Amniotic stem cell (primary cell): ENCODE measurements at places on chromosomes 11 and 22.

- no peak for DNase-seq
These were observed 218.6 kb downstream of the NAV2 start for GRCh38 chr11:19931141-19931770.

- no peak for DNase-seq
These were observed 70.9 kb downstream of the PHF21B start for GRCh38 chr22:44938886-44939285.

DNA sequence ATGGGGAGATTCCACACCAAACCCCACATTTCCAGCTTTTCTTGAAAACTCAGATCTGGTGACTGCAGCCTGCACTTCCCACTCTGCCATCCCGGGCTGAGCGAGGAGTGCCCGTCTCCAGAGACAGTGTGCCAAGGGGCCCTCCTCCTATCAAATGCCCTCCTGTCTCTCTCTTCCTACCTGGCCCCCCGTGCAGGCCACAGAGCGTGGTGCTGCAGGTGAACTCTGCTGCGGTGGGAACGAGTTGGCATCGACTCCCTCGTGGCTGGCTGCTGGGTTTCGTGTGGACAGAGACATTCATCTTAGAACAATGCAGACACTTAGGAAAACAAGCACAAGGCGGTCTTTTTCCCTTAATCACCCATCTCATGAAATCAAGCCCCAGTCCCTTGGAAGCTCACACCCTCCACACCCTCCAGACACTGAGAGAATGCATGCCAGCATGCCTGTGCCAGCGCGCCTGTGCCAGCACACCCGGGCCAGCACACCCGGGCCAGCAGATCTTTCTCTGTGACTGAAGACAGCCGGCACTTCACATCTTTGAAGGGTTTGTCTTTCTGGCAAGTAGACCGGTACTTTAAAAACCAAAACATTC is 65.0 kb downstream of the PARVB start:
- no peak for DNase-seq

DNA sequence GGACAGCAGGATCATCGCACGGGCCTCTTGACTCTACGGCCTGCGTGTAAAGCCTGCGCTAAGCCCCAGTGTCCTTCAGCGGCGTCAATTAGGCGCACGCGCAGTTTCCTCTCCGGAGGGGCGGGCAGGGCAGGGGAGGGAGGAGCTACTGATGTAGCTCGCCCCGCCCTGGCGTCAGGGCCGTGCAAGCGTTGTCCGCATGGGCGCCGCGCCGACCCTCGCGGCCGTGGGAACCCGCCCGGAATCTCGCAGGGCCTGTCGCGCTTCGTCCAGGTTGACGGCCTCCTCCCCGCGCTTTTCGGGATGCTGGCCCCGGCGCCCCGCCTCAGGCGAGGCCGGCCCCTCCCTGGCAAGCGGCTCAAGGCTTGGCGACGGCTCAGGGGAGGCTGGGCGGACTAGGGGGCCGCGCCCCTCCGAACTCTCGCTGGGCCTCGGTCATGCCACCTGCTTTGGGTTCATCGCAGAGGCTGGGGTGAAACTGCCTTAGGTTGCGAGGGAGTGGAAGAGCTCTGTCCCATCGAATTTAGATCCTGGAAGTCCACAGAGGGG is 61.1 kb downstream of the ST3GAL4 start:
- DNase-seq: no peak

DNA sequence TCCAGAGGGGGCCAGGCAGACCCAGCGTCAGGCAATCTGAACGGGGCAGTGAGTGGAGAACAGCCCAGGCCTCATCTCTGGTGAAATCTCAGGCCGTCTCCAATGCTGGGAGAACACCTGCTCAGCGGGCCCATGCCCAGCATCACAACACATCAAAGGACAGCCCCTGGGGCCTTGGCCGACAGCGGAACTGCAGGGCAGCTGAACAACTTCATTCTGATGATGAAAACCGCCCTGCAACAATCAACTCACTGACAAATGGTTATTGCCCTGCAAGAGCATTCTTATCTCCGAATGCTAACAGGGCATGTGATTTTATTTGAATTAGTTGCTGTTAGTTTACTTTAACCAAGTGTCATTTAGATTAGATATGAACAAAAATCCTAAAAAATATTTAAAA is 14.6 kb downstream of the CELSR1 start:
- DNase-seq: no peak

- DNase-seq: no peak
These were observed 63.0 kb downstream of the P4HA3 start for GRCh38 chr11:74248469-74248868.

- peak; percentile 19 for DNase-seq
These were observed at the start of gene SEC14L2 for GRCh38 chr22:30396871-30397655. SEC14L2 (plus strand) TSS chr22:30397018; CDS start chr22:30397117, 99 bp downstream.

- peak; percentile 24 for DNase-seq
These were observed 731.5 kb downstream of the NTM start for GRCh38 chr11:132101881-132102280.

DNA sequence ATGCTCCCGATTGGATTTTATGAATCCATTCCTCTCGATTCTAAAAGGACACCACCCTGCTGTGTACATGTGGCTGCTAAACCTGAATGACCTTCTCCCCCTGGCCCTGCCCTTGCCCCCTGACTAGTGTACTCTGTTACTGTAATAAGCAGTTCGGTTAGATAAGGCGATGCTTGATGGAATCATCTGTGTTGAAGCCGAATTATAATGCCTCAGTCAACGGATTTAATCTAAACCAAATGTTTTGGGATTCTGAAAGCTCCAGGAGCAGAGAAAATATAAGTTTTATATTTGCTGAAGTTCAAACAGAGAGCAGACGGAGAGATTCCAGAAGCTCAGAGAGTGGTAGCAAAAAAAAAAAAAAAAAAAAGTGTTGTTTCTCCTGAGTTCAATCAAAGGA is 275.4 kb upstream of the MPPED2 start:
- DNase-seq: no peak

- DNase-seq: no peak
These were observed 22.6 kb downstream of the RTN4RL2 start for GRCh38 chr11:57482782-57483561.

DNA sequence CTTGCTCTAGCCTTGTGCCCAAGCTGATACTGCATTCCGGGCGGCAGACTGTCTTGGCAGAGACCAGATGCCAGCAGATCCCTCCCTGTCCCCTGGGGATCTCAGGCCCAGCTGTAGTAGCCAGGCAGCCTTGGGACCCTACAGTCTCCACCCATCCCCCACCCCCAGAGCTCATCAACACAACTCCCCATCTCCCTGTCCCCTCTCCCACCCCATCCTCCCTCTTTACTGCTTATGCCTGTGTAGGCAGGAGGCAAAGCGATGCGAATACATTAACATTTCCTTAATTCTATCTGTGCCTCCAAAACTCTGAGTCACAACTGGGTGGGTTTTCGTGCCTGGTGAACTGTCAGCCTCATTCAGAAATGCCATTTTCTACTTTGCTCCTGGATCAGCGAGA is 547.6 kb downstream of the BUD13 start:
- DNase-seq: no peak

GRCh38 chr11:92045301-92045700 is 179.3 kb upstream of the FAT3 start:
- no peak for DNase-seq

DNA sequence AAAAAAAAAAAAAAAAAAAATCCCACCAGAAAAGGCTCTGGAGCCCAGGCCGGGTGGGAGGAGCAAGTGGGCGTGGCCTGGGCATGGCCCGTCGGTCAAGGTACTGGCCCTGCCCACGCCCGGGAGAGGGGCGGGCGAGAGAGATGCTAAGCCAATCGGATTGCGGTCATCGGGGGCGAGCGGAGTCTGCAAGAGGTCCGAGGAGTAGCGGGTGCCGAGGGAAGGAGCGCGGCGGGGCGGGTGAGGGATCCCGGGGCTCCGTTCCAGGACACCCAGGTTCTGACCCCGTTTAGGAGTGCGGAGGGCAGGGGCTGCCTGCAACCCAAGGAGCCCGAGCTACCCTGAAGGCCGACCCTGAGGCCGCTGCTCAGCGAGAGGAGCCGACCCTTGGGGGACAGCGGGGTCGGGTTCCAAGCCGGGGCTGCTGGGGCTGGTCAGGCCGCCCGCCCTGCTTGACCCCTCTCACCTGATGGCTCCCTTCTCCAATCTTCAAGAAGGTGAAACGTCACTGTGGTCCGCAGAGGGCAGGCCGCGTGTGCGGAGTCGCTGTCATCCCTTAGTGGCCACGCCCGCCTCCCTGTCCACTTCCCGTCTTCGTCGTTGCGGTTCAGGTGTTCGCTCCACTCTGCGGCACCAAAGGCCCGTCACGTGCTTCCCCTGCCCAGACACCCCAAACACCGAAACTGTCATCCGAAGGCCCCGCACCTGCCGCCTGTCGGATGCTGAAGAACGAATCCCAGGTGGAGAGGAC is 11.1 kb upstream of the TAB1 start:
- DNase-seq: no peak

- no peak for DNase-seq
These were observed 19.8 kb upstream of the SLC29A2 start for GRCh38 chr11:66391322-66391721.

- no peak for DNase-seq
These were observed 2.1 kb upstream of the DGKZ start for GRCh38 chr11:46345131-46345597.

GRCh38 chr11:65496304-65497140 is 2.3 kb upstream of the MALAT1 start:
- no peak for DNase-seq

DNA sequence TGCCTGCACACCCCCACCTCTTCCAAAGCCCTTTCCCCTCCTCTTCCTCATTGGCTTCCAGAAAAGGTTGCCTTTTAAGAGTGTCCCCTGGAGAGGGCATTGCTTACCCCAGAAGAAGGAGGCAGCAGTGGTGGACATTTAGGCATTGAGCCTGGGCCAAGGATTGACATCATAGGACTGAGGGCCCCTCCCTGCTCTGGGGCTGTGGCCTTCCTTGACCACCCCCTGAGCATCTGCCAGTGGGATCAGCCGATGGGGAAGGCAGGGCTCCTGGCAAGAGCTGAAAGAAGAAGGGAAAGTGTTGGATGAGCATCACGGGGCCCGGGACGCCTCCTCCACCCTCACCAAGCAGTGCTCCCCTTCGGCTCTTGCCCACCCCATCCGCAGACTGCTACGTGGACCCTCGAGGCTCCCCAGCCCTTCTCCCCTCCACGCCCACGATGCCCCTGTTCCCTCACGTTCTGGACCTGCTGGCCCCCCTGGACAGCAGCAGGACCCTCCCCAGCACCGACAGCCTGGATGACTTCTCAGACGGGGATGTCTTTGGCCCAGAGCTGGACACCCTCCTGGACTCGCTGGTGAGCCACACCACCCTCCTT is 37.4 kb downstream of the ZC3H7B start:
- no peak for DNase-seq

- no peak for DNase-seq
These were observed 45.7 kb downstream of the DBX1 start for GRCh38 chr11:20114588-20114987.

- no peak for DNase-seq
These were observed 45.5 kb downstream of the ENDOD1 start for GRCh38 chr11:95135155-95135554.

DNA sequence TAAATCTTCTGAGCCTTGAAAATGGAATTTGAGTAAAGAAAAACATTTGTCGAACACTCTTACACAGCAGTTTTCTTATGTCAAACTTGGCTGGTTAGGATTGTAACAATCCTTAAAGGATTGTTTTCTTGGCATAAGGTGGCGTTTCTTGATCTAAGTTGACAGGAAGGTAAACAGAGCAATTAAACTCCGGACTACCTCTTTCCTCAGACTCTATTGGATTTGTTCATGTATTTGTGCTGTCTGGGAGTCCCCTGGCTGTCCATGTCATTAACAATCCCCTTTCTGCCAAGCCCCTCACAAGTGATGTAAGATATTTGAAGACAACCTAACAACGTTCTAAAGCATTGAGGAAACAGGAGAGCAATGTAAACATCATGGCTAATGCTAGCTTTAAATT is 222.5 kb upstream of the SNX19 start:
- no peak for DNase-seq

DNA sequence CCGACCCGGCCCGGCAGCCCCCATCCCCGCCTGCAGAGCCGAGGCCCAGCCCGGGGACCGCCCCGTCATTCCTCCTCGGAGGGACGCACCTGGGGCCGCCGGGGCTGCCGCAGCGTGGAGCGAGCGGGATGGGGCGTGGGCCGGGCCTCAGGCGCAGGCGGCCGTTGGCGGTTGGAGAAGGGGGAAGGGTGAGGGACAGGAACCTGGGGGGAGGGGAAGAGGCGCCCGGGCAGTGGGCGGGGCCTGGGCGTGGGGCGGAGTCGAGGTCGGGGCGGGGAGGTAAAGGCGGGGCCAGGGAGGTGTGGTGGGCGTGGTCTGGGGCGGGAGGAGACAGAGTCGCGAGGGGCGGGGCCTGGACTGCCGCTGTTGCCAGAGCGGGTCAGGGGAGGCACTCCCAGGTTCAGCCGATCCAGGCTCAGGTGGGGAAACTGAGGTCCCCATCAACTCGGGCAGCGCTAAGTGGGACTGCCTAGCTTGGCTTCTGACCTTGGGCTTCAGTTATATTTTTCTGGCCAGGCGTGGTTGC is at the start of gene TESMIN:
Gene TESMIN (minus strand): TSS at position 190 of the 526 bp plus-strand sequence. CDS start 860 bp downstream, outside the sequence.
- DNase-seq: no peak

DNA sequence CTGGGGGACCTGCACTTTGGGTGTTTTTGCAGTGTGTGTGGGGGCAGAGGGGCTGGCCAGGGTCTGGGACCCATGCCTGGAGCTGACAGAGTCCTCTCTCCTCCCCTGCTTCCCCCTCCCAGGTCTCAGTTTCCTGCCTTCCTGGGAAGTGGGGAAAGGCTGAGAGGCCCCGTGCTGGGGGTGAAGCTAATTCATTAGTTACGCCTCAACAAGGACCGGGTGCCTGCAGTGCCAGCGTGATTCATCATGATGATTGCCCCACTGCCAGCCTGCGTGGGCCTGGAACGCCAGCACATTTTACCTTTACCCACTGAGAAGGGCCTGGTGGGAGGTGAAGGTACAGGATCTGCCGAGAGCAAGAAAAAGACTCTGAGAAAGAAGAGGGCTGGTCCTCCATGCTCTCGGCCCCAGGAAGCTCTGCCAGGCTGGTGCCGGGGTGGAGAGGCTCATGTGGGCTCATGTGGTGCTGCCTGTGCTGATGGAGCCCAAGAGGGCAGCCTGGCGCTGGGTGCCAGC is 2.9 kb upstream of the LRRC10B start:
- peak; percentile 25 for DNase-seq

DNA sequence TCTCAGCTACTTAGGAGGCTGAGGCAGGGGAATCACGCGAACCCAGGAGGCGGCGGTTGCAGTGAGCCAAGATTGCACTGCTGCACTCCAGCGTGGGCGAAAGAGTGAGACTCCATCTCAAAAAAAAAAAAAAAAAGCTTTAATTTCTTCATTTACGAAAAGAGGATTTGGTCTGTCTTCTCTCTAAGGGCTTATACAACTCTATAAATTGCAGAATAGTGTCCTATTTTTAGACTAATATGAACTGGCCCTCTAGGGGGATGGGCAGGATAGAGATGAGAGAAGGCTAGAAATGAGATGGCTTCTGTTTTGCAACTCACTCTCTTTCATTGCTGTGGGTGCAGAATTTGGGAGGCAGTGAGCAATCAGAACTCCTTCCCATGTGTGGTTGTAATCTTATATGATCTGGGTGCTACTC is 11.3 kb downstream of the MAML2 start:
- no peak for DNase-seq

GRCh38 chr11:119081682-119082260 is 2.9 kb upstream of the HMBS start:
- DNase-seq: no peak

GRCh38 chr22:31155422-31155821 is 4.6 kb upstream of the RNF185 start:
- DNase-seq: no peak

GRCh38 chr11:71433648-71434450 is 14.3 kb downstream of the DHCR7 start:
- no peak for DNase-seq

GRCh38 chr22:17580441-17581031 is 17.2 kb downstream of the SLC25A18 start:
- DNase-seq: no peak

GRCh38 chr11:117823294-117823945 is 1.1 kb downstream of the FXYD2 start:
- no peak for DNase-seq
